ENCODE measurements at places on chromosomes 16 and 17.

DNA sequence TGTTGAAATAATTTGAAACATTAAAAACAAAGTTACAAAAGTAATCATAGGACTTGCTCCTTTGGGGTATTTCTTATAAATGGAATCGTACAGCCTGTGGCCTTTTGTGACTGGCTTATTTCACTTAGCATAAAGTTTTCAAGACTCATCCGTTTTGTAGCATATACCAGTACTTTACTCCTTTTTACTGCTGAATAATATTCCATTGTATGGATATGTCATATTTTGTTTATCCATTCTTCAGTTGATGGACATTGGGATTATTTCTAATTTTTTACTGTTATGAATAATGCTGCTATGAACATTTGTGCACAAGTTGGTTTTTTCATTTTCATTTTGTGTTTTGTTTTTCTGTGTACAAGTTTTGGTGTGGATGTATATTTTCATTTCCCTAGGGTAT lies 30.0 kb upstream of the RHBDL3 start:
- DNase-seq, result no peak

GRCh38 chr16:83393196-83393981 lies 414.4 kb upstream of the HSBP1 start:
- DNase-seq, result no peak

DNA sequence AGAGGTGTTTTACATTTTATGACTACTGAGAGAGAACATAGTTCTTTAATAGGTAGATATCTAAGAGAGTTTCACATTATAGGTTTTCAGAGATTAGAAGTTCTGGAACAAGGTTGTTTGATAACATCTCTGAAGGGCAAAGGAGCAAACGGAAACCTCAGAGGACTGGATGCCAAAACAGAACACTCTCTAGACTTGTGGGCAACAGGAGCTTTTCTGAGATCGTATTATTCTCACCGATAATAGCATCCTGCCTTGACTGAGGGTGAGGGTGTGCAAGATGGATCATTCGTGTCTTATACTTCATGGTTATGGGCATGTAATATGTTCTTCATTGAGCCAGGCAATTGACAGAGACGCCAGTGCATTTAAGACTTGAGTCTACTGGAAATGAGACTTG lies 234.8 kb downstream of the IRX3 start:
- no peak for DNase-seq

DNA sequence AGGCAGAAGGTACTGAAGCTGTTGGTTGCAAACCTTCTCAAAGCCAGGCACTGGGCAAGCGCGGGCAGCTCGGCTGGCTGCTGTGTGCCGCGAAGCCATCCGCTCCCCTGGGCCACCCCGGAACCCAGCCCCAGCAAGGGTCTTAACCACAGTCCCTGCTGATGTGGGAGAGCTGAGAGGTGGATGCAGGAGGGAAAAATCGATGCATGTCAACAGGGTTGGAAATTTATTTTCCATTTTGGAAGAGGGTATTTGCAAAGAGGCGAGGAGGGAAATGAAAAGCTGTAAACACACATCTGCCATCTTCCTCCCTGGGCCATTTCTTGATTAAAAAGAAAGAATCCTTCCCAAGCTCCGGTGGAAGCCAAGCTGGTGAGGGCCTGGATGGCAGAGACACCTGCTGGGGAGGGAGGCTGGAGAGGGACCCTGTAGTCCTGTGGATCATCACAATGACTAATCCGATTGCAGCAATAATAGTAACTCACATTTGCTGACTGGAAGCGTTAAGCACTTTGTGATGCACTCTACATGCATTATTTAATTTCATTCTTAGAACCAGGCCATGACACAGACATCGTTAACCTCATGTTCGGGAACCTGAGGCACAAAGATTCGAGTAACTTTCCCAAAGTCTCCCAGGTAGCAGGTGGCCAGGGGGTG lies 13.9 kb upstream of the TBX2 start:
- no peak for DNase-seq

GRCh38 chr17:51374209-51374608 lies 113.9 kb downstream of the UTP18 start:
- peak; percentile 46 for DNase-seq

DNA sequence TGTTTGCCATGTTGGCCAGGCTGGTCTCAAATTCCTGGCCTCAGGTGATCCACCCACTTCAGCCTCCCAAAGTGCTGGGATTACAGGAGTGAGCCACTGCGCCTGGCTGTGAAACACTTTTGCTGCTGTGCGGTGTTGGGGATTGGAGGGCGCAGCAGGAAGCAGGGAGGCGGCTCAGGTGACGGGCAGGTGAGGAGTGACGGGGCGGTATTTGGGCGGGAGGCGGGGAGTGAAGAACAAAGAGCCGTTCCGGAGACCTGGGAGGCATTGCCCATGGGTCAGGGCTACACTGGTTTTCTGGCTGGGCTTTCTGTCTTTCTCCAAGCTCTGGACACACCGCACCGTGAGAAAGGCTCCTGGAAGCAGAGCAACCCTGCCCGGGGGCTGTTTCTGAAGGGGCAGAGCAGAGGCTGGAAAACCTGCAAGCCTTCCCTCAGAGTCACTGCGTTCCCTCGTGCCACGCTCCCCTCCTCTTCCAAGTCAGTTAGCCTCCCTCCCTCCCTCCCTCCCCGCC lies 22.1 kb downstream of the CRISPLD2 start:
- no peak for DNase-seq

DNA sequence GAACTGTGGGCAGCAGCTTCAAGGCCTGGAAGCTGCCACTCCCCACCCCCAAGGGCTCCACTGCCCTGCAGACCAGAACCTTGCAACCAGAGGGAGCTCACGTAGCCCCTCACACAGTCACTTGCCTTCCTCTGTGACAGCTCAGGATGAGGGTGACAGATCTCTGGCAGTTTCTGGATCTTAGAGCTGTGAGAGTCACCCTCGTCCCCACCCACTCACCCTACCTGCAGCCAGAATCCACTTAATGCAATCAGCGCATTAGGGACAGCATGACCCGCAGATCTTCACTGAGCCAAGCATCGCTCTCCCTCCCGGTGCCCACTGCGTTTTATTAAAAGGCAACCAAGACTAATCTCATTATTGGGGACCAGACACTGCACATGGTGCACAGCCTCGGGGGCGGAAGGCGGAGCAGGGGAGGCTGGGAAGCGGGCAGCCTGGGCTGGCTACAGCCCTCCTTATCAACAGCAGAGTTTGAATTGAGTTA lies 3.5 kb downstream of the CYB561 start:
- no peak for DNase-seq

All from pons (tissue), 1 donor.